ENCODE measurements at places on chromosomes 1 and 21. TPM values are rescaled to one million over a fixed set of nuclear protein-coding genes. Genes with fewer than 3 reads are reported as not detected.

Gene ERG
- 4.7 TPM for total RNA-seq

DNA sequence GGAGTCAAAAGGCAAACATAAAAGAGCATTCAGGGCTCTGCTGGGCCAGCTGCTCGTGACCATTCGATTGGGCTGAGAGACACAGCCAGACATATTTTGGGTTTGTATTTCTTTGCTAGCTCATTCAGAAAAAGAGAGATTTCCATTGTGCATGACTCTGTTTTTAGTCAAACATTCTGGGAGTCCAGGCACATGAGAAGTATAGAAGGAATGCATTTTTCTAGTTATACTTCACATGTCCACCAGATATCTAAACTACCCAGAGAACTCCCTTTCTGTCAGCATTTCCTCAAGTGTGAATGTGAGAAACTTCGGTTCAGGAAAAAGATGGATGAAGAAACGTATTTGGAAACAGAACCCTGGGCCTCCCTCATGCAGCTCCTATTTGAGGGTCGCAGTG lies 6.3 kb upstream of the KCNE1 start:
- no peak for DNase-seq

Gene LPAR3
- 2.7 TPM for total RNA-seq

GRCh38 chr1:4962836-4963235 lies 308.4 kb downstream of the AJAP1 start:
- DNase-seq, result no peak

DNA sequence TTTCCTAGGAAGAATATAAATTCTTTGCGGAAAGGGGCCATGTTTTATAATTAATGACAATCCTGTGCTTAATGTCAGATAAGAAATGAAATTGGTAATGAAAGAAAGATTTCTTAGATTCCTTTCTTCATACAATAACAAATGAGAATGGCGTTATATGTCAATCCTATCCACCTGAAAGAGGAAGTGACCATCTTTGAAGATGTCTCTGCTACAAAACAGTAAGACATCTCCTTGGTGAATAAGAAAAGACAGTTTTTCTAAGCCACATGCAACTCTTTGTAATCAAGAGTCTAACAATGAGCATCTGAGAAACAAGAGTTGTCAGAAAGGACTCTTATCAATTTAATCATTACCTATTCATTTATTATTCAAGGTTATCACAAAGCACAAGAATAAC lies 286.0 kb downstream of the VAV3 start:
- no peak for DNase-seq

GRCh38 chr1:93459126-93459525 lies 11.2 kb downstream of the FNBP1L start:
- DNase-seq, result no peak

DNA sequence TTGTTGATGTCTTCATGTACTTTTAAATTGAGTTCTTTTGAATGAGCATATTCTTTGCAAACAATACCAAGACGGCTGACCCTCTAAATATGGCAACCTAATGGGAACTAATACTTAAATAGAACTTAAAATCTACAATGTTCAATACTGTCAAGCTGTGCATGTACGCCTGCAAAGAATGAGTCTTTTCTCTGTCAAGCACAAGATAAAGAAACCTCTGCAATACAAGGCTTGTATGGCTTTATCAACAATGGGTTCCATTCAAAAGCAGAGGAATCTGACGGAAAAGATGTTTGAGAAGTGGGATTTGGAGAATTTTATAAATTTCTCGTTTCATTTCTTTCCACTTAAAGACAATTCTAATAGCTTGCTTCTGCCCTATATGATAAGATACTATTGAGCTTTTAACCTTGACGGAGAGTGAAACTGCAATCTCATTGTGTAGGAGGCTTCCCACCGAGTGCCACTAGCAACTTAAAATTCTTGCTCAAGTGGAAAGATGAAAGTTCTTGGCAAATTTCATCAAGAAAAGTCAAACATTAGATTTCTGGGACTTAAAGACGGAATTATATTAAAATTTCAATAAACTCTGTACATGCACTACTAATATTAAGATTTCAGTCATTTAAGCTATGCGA lies 119.8 kb downstream of the RGS21 start:
- no peak for DNase-seq

DNA sequence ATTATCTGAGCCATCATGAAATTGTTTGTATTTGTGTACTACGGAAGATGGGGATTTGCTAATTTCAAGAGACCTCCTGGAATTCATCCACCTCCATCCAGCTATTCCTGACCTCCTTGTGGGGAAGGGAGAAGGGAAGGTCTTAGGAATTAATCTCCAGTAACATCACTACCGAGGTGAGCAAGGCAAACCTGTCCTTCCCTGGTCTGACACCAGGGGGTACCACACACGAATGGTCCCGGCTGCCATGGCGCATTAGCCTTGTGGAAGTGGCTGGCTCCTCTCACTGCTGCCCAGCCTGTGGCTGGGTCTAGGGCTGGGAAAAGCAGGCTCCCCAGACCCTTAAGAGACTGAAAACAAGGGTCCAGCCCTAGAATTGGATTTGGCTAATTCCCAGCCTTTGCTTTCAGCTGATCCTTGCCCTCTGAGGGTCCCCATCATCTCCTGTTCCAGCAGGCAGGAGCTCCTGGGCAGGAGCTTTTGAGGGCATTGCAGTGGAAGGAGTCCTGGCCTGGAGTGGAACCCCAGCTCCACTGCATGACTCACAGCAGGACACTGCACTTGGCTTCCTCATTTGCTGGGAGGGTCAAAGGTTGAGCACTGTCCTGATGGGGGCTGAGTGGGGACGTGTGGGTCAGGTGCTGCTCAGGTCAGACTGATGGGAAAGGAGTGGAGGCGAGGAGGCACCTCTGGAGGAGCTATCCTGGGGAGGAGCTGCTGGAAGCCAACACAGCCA lies 34.8 kb downstream of the RIMS3 start:
- DNase-seq, result peak; percentile 56

DNA sequence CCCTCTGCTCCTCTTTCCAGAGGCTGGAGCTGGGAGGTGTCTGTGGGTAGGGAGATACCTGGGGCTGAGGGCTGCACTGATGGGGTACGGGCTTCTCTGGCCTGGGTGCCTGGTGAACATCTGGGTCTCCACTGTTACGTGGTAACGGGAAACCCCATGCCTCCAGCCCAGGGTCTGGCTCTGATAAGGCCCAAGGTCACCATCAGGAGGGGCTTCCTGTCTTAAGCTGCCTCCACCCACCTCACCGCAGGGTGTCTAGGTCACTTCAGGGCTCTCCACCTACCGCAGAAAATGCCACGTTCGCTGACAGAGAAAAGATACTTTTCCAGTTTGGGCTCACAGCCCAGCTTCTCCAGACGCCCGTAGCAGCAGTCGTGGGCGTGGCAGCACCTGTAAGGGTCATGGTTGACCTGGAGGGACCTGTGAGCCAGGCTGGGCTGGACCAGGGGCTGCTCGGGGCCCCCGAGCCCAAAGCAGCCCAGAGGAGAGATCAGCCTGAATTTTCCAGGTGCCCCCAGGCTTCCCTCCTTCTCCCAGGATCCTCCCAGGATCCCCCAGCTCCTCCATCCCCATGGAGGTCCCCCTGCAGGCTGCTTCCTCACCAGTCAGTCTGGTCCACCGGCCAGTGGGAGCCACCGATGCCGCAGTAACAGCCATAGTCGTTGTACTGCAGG lies 1.3 kb downstream of the PLA2G2E start:
- DNase-seq, result no peak

Gene SYT14
- total RNA-seq, result 1.4 TPM

Gene NBPF6
- not detected for total RNA-seq

DNA sequence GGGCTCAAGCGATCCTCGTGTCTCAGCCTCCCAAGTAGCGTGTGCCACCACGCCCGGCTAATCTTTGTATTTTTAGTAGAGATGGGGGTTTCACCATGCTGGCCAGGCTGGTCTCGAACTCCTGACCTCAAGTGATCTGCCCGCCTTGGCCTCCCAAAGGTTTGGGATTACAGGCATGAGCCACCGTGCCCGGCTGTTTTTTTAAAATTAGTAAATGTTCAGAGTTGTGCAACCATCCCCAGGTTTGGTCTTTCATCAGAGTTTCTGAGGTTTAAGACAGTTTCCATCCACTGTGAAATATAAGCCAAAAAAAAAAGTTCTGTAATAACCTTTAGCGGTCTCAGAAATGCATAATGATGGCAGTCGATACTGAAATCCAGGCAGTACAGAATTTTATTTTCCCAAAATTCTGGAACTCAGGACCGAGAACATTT lies 550 bp upstream of the SYT11 start:
- DNase-seq, result peak; percentile 21

Gene LCE1C
- total RNA-seq, result not detected

DNA sequence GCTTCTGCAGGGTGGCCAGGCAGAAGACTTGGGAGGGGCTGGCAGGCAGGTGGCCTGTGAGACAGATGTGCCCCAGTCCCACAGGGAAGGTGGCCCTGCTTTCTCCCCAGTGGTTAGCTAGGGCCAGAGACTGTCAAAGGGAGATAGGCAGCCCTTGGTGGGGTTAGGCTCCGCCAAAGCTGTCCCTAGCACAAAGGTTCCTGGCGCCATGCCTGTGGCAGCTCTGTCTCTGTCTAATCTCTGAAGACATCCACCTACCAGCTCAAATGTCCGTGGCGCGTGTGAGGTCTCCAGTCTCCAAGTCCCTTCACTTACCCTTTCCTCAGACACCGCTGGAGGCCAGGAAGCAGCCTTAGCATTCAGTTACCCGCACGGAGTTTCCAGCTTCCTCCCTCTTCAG lies 17.7 kb downstream of the TCP10L start:
- no peak for DNase-seq

DNA sequence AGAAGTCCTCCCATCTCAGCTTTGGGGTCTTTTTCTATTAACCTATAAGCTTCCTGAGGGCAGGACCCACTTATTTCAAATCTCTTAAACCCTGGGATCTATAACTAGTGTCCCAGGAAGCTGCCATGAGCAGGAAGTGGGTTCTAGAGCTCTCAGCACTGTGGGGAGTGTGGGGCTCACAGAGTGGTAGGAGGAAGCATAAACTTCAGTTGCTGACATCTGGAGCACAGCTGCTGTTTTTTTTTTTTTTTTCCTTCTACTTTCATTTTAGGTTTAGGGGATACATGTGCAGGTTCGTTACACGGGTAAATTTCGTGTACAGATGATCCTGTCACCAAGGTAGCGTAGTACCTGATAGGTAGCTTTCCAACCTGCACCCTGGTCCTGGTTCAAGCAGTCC lies 59.3 kb downstream of the AK4 start:
- DNase-seq, result no peak

GRCh38 chr1:239308701-239309333 lies 77.6 kb upstream of the CHRM3 start:
- peak; percentile 58 for DNase-seq

DNA sequence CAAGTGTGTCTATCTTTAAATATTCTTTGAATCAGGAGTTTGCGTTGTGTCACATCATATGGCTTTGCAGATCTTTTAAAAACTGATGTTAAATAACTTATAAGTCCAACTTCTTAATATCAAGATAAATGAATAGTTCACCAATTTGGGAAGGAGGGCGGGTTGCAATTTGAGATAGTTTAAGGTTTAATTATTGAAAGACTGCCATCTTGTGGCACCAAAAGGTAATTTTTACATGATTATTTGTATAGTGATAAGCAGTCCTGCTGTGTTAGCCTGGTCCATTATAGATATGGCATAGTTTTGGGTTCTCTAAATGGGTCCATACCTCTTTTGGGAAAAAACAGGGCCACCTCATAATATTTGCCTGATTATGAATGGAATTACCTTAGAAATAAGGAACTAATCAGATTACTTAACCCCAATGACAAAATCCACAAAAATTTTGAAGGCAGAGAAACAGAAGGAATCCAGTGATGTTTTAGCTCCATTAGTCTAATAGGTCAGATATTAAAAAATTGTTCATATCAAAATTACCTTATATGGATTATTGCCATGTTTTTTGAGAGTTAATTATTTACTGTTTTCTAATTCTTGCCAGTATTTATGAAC lies 64.3 kb downstream of the PRKAA2 start:
- DNase-seq, result peak; percentile 68

Gene PLA2G2D
- not detected for total RNA-seq

GRCh38 chr21:41726970-41727783 lies 39.7 kb downstream of the RIPK4 start:
- DNase-seq, result peak; percentile 53

DNA sequence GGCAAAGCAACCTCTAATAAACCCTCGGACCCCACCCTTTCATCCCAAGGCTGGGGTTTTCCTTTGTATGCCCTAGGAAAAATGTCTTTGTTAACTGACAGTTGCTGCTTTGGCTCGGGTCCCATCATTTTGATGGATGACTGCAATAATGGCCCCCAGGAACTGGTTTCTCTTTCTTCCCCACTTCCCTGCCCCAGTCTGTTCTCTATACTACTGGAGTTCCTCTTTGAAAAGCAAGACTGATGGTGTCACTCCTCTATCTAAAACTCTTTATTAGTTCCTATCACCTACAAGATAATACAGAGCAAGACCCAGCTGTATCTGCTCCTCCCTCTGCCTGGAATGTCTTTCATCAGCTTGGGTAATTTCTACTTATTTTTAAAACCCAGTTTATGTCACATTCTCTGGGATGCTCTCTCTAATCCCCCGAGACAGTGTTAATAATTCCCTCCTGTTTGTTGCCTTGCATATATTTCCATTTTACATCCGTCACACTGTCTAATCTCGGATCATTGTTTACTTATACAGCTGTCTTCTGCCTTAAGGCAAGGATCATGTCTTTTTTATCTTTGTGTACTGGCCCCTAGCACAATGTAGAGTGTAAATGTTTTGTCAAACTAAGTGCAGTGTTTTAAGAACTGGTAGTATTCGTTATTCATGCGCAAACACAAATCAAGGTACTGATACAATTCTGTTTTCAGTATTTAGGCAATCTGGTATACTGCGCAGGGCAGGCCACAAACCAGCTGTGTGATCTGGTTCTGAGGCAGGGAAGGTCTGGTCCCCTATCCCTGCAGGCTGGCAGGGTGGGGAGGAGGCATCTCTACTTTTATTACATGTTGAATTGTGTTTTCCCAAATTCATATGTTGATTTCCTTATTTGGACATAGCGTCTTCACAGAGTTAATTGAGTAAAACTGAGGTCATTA lies 16.1 kb downstream of the SLAMF1 start:
- no peak for DNase-seq

Gene TNFRSF8
- total RNA-seq, result not detected

- DNase-seq, result no peak
Measured at GRCh38 chr1:92424381-92424780, 62.3 kb downstream of the GFI1 start.

DNA sequence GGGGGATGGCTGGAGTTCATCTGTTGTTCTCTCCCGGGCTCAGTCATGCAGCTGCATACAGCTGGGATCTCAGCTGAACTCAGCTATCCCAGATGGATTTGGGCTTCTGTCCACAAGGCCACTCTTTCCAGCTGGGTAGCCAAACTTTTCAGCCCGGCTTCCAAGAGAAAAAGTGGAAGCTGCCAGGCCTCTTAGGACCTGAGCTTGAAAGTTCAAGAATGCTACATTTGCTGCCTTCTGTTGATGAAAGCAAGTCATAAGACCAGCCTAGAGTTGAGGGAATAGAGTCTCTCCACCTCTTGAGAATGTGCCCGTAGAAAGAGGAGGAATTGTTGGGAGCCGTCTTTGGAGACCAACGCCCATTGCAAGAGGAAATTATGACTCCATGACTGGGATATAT lies 95.3 kb downstream of the C1orf21 start:
- DNase-seq, result no peak

GRCh38 chr1:226021801-226022200 lies 22.7 kb upstream of the SDE2 start:
- DNase-seq, result no peak

GRCh38 chr1:185676969-185677368 lies 57.2 kb upstream of the HMCN1 start:
- DNase-seq, result no peak
